Stimulated activated CD4-positive, alpha-beta T cell treated with anti-CD3 and anti-CD28 coated beads, Interleukin-1b, Interleukin-23, amount 100 ng/mL, for 24 hours (primary cell): ENCODE measurements at places on chromosomes 2 and 18.

DNA sequence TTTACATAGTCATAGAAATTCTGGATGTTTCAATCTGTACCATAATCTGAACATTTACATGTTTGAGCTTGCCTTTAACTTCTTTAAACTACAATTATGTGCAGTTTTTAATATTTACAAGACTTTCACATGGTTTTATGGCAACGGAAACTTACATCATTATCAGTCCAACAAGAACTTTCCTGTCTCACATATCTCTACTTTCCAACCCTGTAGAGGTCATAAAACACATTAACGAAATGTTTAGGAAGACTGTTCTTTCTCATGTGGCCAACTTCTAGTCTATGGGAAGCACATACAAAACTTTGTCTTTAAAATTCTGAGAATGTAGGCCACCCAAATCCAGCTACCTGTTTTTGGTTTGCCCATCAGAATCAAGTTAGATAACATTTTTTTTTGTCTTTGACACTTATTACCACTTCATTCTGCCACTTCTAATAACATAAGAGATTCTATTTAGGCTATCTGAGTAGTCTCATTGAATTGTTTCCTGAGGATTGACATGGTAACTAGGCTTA is 693.2 kb downstream of the KCNJ3 start:
- no peak for DNase-seq

- DNase-seq = no peak
Measured at GRCh38 chr2:157800838-157801495, 75.2 kb downstream of the ACVR1 start.

DNA sequence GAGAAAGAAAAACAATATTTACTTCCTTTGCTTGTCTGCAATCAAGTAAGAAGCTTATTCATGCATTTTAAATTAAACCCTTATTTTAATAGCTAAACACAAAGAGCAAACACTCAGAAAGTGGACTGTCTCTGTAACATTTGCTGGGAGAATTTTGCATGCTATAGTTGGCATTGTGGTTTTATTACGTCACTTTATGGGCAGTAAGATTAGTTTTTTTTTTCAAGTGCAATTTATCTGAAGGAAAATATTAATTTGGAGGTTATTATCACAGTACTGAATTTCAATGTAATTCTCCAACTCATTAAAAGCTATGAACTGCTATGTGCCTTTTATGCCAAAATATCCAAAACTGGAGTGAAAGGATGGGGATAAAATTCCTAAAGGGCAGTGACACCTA is 103.3 kb downstream of the TMEFF2 start:
- no peak for DNase-seq

DNA sequence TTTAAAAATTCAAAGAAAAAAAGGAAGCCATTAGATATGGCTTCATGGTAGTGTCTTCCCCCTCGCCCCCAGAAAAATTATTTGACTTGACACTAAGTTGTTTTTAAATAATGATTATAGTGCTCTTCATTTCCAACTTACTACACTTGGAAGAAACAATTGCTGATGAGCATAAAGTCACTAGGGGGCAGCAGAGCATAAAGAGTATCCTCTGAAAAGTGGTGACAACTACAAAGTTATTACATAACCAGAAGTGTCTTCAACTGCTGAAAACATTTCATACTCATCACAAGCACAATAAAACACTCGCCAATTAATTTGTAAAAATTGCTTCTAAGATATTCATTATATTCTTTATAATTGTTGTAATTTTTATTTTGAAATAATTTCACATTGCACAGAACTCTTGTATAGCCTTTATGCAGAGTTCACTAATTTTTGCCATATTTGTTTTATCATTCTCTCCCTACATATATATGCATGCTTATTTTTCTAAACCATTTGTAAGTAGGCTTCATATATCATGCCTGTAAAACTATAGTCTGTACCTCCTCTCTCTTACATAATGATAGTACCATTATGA is 54.9 kb downstream of the EXOC6B start:
- DNase-seq = peak; percentile 32

DNA sequence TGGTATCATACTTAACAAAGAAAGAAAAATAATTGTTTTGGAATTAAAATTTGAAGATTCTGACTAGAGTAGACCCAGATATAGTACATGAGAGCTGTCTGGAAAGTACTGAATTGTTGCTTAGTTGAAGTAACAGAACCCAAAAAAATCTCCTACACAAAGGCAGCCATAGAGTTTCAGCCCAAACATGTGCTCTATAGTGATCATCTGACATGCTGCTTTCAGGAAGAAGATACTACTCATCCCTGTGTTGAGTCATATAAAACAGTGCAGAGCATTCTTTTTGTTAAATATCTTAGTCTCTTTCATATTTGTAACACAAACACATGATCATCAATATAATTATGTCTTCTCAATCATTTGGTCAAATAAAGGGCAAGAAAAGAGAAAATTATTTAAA is 84.8 kb upstream of the PTPRM start:
- DNase-seq = no peak

GRCh38 chr2:169480079-169480465 is 778 bp downstream of the BBS5 start:
- DNase-seq = no peak

DNA sequence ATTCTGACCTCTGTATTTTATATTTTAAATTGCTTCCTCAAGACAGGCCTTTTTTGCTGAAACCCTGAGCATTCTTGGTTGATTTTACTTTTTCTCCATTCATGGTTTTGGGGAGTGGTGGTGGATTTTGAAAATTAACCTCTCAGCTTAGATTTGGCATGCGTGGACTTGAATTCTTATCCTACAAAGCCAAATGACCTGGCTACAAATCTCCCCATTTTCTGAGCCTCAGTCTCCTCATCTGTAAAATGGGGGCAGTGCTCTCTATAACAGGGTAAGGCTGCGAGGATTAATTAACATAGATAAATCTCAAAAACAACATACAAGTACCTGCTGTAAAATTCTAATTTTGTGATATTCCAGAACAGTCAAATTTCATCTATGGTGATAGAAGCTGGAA is 103.4 kb upstream of the CDCA7 start:
- DNase-seq = no peak

DNA sequence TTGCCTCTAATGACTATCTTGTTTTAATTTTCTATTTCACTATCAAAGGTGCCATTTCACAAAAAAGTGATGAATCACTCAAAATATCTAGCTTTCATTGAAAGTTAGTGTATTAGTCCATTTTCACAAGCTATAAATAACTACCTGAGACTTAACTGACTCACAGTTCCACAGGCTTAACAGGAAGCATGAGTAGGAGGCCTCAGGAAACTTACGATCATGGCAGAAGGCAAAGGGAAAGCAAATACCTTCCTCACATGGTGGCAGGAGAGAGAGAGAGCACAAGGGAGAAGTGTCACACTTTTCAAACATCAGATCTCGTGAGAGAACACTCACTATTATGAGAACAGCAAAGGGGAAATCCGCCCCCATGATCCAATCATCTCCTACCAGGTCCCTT is 1220.4 kb upstream of the ZEB2 start:
- DNase-seq = no peak

DNA sequence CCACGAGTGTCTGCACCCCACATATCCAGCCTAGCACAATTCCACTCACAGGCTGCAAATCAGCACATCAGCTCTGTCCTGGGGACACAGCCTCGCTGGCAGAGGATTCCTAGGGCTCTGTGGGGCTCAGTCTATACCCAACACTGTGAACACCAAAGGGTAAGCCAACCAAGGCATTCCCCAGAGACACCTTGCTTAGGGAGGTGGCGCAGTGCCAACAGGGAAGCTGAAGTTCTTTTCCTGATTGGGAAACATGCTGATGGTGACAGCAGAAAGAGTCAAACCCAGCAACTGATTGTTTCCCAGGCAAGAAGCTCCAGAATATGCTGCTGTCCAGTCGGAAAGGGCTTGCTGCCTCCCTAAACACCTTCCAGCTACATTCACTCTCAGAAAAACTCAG is 55.8 kb downstream of the TTC32 start:
- no peak for DNase-seq

- DNase-seq = peak; percentile 7
Measured at GRCh38 chr2:144659731-144660275, 139.9 kb upstream of the ZEB2 start.

DNA sequence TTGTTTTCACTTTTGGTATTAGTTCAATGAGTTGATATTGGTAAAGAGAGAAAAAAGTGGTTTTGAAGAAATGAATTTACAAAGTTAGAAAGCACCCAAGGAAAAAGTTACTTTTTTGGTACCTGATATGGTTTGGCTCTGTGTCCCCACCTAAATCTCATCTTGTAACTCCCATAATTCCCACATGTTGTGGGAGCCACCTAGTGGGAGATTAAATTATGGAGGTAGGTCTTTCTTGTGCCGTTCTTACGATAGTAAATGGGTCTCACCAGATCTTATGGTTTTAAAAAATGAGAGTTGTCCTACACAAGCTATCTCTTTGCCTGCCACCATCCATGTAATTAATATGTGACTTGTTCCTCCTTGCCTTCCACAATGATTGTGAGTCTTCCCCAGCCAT is 965.6 kb upstream of the NRXN1 start:
- DNase-seq = no peak

- DNase-seq = no peak
Measured at GRCh38 chr2:234500394-234501006, 3.6 kb upstream of the ARL4C start.

- DNase-seq = no peak
Measured at GRCh38 chr2:167785606-167786216, 461.7 kb downstream of the STK39 start.

DNA sequence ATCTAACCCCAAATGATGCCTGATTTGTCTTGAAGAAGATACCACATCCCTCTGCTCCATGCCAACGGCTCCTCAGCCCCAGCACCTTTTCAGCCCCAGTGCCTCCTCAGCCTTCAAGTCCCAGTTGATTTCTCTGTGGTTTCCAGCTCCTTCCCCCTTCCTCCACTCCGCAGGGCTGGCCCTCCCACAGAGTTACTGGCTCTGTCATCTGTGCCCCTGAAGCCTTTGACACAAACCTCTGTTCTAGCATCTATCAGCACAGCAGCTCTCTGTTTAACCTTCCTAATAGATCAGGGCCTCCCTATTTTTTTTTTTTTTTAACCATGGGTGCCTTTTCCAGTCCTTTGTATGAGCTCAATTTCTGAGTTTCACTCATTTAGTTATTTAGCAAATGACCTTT is 201.3 kb upstream of the CXCR4 start:
- DNase-seq = peak; percentile 23

DNA sequence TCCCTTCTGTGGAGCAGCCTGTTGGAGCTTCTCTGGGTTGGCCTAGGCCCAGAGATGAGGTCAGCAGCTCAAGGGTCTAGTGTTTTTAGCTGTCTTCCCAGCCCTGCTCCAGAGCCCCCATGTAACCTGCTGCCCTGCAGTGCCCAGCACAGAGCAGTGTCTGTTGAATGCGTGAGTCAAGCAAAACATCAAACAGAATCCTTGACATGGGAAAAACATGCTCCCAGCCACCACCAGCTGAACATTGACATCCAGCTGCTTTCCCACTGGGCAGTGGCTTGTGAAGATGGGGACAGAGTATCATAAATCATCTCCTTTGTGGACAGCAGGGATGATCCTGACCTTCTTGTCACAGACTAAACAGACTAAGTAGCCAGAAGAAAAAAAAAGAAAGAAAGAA is 22.6 kb downstream of the IMPA2 start:
- no peak for DNase-seq

- DNase-seq = no peak
Measured at GRCh38 chr2:76295762-76296161, 585.0 kb upstream of the GCFC2 start.

GRCh38 chr2:69067866-69068265 is 54.9 kb downstream of the ANTXR1 start:
- DNase-seq = no peak

GRCh38 chr2:135703300-135703699 is 38.4 kb upstream of the UBXN4 start:
- DNase-seq = no peak

DNA sequence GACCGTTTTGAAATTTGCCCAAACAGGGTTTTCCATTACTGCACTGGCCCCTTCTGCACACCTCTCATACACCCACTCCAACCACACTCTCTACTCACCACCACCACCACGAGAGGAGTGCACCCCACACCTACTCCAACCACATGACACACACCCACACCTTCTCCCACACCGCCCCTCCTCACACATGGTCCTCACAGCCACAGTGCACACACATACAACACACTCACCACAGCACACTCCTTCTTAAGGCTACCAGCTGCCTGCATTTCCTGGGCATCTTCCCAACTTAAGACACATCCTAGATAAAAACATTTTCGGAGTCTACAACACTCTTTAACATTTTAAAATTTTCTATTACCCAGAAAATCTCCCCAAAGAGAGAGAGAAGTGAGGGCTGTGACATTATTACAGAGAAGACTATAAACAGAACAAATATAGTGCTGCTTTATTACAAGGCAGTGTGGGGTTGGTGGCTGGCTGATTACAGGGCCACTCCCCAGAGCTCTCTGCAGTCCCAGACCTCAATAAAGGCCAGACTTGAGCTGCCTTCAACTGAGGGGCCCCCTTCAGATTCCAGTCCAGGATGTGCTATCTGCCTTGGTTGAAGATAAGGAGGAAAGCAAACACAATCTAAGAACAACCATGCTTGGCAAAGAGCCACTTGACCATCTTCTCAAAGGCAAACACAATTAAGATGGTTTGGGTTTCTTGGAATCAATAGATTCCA is 36.1 kb downstream of the NHEJ1 start:
- DNase-seq = no peak

- DNase-seq = no peak
Measured at GRCh38 chr2:20470211-20470610, 23.3 kb downstream of the RHOB start.

- no peak for DNase-seq
Measured at GRCh38 chr2:890791-891190, 59.9 kb upstream of the SNTG2 start.

DNA sequence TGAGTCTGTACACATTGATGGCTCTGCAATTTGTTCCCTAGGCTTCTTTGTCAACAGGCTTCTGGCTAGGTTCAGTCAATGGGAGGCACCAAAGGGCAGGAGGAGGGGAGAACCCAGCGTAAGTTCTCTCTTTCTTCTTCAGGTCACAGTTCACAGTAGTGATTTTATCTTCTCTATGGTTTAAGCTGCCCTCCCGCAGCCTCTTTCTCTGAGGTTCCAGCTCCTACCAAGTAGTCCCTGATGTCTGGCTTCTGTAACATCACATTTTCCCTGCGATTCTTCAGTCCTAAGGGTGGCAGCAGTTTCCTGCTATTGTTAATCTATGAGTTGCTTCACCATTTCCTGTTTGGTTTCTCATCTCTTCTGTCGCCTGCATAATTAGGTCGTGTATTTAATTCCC is 107.4 kb downstream of the CPO start:
- peak; percentile 7 for DNase-seq

DNA sequence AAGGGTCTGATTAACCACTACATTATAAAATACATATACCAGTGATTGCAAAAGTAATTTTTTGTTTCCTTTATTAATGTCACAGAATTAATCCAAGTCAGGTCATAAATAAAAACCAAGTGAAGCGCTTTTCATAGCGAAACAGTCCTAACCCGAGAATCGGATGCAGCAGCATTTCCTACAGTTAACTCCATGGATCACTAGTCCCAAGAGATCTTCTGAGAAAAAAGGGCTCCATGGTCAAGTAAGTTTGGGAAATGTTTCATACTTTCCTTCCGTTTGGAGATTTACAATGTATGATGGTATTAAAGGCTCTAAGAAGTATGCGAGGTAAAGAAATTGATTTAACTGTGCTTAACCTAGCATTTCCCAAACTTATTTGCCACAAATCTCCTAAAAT is 85.2 kb downstream of the NOL10 start:
- no peak for DNase-seq

- no peak for DNase-seq
Measured at GRCh38 chr2:128595763-128596395, 277.2 kb upstream of the HS6ST1 start.

- DNase-seq = no peak
Measured at GRCh38 chr2:10883066-10883465, 28.7 kb upstream of the KCNF1 start.

GRCh38 chr2:199443589-199444130 is 14.1 kb downstream of the SATB2 start:
- DNase-seq = no peak
